ENCODE measurements at places on chromosomes 3 and 15. TPM values are rescaled to one million over a fixed set of nuclear protein-coding genes. Genes with fewer than 3 reads are reported as not detected.
A peak's percentile ranks its signal among the peaks of the same experiment; 100 is the strongest.

- no peaks in the 10 kb centered on the region for H3K27me3 ChIP-seq
- no peaks in the 10 kb centered on the region for H3K36me3 ChIP-seq
- no peak for DNase-seq
- H3K4me3 ChIP-seq, result no peak overlapping the region
- peaks cover 22% of the 10 kb centered on the region for H3K4me1 ChIP-seq
- no peak overlapping the region for H3K27ac ChIP-seq
Measured at GRCh38 chr3:61820306-61820992, 259.1 kb downstream of the PTPRG start.

- H3K36me3 ChIP-seq, result no peaks in the 10 kb centered on the region
- H3K4me3 ChIP-seq, result no peak overlapping the region
- no peak overlapping the region for H3K27ac ChIP-seq
- H3K27me3 ChIP-seq, result no peaks in the 10 kb centered on the region
Measured at GRCh38 chr3:5390221-5390620, 202.7 kb downstream of the EDEM1 start.

DNA sequence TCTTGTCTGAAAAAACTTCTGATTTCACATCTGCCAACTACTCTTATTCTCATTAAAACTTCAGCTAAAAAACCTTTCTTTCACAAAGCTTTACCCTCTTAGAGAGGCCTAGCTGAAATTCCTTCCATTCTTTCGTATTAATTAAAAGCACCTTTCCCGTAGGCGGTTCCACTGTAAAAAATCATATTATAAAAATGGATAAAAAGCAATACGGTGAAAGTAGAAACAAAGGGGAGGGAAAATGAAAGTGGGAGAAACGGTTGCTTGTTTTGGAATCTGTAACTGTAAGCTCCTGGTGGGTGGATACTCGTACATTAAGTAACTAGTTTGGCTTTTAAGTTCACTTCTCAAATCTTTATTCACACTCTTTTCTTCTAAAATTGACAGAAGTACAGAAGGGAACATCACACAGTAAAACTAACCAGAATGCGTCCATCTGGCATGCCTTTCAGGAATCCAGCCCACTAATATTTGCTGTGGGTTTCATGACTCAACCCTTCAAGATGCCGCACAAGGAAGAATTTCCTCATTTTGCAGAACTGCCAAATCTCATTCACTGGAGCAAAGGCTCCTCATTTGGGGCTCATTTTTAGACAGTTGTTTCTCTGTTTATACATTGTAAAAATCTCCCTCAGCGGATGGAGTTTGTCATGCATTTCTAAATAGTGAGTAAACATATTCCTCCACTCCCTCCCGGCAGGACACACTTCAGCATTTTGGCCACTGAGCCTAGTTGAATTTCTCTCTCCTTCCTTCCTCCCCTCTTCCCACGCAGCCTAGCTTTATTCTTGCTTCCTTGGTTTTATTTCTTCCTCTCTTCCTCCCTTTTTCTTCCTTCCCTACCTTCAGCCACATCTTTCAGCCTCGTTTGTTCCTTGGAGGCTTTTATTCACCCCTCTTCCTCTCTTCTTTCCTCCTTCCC is 419.5 kb upstream of the NAALADL2 start:
- H3K4me1 ChIP-seq, result peaks cover 3% of the 10 kb centered on the region
- no peaks in the 10 kb centered on the region for H3K36me3 ChIP-seq
- DNase-seq, result peak; percentile 4
- H3K27ac ChIP-seq, result peak overlapping the region; percentile 96
- peak overlapping the region; percentile 77 for H3K4me3 ChIP-seq

DNA sequence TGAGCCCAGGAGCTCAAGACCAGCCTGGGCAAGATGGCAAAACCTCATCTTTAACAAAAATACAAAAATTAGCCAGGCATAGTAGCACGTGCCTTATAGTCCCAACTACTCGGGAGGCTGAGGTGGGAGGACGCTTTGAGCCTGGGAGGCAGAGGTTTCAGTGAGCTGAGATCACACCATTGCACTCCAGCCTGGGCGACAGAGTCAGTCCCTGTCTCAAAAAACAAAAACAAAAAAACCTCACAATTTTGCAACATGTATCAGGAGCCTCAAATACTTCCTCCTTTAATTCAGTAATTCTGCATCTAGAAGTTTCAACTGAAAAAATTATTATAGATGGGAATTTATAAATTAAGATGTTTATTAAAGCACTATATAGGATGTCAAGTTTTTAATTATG is 1.1 kb downstream of the MRPL47 start:
- peaks cover 15% of the 10 kb centered on the region for H3K36me3 ChIP-seq
- no peaks in the 10 kb centered on the region for H3K27me3 ChIP-seq
- DNase-seq, result no peak
- peaks cover 13% of the 10 kb centered on the region for H3K4me1 ChIP-seq
- no peak overlapping the region for H3K27ac ChIP-seq
- no peak overlapping the region for H3K4me3 ChIP-seq

- no peaks in the 10 kb centered on the region for H3K36me3 ChIP-seq
- no peak overlapping the region for H3K27ac ChIP-seq
- no peak overlapping the region for H3K4me3 ChIP-seq
Measured at GRCh38 chr15:81666839-81667238, 292.8 kb upstream of the TMC3 start.

GRCh38 chr3:195755791-195756676 is 35.3 kb downstream of the MUC20 start:
- H3K27me3 ChIP-seq, result no peaks in the 10 kb centered on the region
- H3K4me3 ChIP-seq, result no peak overlapping the region
- DNase-seq, result no peak
- no peak overlapping the region for H3K27ac ChIP-seq

- no peaks in the 10 kb centered on the region for H3K36me3 ChIP-seq
- no peak overlapping the region for H3K27ac ChIP-seq
Measured at GRCh38 chr15:80916056-80916455, 73.6 kb downstream of the MESD start.

GRCh38 chr3:51559411-51559888 is 20.9 kb downstream of the RAD54L2 start:
- no peaks in the 10 kb centered on the region for H3K4me1 ChIP-seq
- peak; percentile 16 for DNase-seq
- H3K4me3 ChIP-seq, result no peak overlapping the region
- no peak overlapping the region for H3K27ac ChIP-seq

Gene COPS2
- 52.4 TPM for total RNA-seq

Gene NR1I2
- 0.54 TPM for total RNA-seq
